ENCODE measurements at places on chromosomes 5 and 9.

- DNase-seq: no peak
These were observed 27.3 kb downstream of the CNTFR start for GRCh38 chr9:34562135-34562745.

DNA sequence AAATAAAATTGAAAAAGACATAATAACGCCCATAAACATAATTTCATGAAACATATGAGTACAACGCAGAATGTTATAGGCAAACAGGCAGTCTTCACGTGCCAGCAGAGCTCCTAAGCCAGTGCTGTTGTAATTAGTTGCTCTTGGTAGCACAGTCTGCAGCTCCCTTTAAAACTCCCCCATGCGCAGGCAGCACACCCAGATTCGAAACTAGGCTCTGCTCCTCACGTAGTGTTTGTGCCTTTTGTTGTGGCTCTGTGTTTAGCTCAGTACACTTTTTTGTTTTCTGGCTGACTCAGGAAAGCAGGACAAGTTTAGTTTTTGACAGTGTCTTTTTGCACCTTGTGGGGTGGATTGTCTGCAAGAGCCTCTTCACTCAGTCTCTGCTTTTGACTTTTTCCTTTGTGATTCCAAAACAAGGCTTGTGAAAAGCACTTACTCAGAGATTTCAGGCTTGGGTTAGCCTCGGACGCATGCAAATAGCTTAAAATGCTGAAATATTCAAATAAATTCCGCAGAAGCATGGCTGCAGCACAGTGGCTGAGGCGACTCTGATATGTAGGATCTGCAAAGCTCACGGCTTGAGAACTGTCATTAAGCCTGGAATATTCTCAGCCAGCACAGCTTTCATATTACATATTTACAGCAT is 113.6 kb downstream of the IRX1 start:
- DNase-seq: no peak

DNA sequence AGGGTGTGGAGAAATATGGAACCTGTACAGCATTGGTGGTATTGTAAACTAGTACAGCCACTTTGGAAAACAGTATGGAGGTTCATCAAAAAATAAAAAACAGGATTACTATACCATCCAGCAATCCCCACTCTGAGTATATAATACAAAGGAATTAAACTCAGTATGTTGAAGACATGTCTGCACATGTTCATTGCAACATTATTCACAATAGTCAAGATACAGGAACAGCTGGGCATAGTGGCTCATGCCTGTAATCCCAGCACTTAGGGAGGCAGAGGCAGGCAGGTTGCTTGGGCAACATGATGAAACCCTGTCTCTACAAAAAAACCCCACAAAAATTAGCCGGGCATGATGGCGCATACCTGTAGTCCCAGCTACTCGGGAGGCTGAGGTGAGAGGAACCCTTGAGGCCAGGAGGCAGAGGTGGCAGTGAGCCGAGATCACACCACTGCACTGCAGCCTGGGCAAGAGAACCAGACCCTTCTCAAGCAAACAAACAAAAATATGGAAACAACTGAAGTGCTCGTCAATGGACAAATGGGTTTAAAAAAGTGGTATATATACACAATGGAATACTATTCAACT is 63.6 kb downstream of the TMEM174 start:
- DNase-seq: no peak

GRCh38 chr5:122394284-122394930 is 82.4 kb downstream of the SNCAIP start:
- no peak for DNase-seq

GRCh38 chr5:39283231-39283818 is 64.0 kb upstream of the FYB1 start:
- peak; percentile 55 for DNase-seq

DNA sequence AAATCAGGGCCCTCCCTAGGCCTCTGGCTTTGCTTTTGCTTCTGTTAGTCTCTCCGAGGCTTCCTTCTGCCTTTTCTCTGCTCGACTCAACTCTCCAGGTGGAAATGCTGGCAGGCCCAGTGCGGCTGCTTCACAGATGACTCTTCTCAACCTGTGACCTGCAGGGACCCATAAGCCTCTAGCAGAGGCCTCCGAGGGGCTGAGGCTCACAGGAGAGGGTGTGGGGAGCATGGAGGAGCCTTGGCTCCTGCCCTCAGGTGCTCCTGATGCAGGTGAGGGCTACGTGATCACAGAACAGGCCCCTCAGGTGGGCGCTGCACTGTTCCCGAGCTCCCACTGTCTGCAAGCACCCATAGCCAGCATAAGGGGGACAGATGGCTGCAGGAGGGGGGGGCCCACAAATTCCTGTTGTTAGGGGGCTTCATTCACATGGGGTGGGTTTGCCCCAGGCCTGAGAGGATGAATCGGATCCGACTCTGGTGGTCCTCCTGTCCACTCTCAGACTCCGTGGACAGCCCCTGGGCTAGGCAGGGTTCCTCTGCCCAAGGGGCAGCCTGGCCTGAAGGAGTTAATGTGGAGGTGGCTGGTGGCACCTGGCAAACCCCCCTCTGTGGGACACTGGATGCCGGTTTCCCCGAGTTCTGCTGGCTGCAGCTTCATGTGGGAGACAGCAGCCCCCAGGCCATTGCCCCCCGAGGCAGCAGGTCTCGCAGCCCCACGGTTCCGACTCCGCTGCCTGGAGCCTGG is 10.9 kb upstream of the FCN2 start:
- no peak for DNase-seq

GRCh38 chr9:124869986-124870560 is 8.1 kb downstream of the ARPC5L start:
- no peak for DNase-seq

DNA sequence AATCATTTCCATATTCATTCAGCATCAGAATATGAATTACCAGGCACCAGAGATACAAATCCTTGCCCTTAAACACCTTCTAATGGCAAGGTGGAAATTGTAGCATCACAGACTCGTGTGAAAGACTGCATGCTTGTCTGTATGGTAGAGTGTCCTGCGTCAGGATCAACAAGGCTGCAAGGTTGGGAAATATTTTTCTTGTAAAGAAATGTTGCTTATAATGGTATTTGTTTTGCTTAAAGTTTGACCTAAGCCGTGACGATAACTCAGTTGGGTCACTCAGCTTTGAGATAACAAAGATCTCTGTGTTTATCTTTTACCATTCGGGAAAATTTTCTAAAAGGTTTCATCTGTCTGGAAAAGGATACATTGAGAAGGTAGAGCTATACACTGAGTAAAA is 87.6 kb downstream of the BASP1 start:
- DNase-seq: no peak

DNA sequence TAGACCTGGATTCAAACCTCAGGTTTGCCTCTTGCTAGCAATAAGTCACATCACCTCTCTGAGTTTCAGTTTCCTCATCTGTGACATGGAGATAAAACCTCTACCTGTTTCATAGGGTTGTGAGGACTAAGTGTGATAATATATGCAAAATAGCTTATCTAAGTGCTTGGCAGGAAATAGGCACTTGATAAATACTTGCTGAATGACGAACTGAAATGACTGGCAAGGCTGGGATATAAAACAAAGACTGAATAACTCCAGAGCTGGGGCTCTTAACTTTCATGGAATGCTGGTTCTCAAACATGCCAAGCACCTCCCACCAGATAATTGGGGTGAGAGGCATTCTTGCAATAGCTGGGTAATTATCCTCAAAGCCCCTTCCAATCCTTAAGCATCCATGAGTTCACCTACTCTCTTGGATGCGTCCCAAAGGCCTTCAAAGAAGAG is 87.6 kb downstream of the ADRB2 start:
- no peak for DNase-seq

GRCh38 chr5:107670932-107671741 is at the start of gene EFNA5:
Gene EFNA5, minus strand, starts transcription at chr5:107670937.
- DNase-seq: no peak

GRCh38 chr5:133514456-133514855 is 97.9 kb downstream of the FSTL4 start:
- no peak for DNase-seq

- no peak for DNase-seq
These were observed 31.2 kb upstream of the NDUFB6 start for GRCh38 chr9:32603914-32604852.

DNA sequence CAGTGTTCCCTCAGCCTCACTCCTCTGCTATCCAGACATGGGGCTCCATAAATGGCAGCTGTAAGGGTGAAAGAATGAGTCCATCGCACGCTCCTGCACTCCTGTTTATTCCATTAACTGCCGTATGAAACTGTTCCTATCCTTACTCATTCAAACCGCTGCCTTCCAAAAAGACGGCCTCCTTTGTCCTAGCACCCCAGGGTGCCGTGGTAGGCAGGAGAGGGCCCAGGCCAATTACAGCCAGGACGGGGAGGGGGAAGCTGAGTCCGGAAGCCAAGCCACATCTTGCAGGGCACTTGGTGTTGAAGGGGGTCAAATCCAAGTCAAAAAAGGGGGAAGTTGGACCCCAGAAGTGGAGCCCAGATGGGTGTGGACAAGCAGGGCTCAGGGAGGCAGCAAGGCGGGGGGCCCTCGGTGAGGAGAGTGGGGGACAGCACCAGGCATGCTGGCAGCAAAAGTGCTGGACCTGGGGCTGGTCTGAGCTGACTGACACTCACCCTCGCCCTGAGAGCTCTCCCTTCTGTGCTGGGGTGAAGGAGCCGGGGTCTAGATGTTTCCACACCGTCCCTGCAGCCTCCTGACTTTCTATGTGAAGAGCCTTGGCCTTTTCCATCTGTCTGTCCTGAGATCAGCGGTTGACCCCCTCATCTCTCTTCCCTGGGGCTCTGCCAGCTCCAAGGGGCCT is 63.3 kb downstream of the COL23A1 start:
- DNase-seq: no peak

GRCh38 chr5:5116956-5117355 is 23.2 kb upstream of the ADAMTS16 start:
- no peak for DNase-seq

DNA sequence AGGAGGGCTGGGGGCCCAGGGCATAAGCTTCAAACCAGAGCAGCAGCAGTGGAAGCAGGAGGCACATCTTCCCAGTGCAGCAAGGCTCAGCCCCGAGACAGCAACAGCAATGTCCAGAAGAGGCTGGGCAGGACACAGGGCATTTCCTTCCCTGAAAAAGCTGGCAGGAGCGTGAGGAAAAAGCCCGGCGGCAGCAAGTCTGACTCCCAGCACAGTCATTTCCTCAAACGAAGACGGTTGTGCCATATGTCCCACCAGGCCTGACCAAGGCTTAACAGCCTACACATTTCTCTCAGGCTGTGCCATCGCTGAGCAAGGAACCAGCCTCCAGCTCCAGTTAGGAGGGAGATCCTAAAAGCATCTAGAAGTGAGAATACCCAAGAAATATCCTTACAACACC is 74.5 kb downstream of the APTX start:
- DNase-seq: no peak

- no peak for DNase-seq
These were observed 168.2 kb upstream of the RAI14 start for GRCh38 chr5:34487956-34488355.

DNA sequence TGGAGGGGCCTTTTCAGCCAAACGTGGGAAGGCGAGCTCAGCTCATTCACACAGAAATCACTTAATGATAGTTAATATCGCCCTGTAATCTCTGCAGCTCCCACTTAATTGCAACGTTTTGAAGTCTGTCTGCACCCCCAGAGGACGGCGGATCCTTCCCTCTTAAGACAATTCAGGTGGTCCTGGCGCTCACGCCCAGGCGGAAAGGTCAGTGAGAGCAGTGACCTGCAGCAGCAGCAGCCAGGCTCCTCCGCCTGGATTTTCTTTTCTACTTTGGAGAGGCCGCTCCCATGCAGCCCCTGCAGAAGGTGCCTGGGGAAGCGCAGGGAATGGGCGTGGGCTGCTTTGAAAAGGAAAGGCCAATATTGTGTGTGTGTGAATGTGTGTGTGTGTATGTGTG is 400.9 kb upstream of the IRX1 start:
- DNase-seq: no peak

DNA sequence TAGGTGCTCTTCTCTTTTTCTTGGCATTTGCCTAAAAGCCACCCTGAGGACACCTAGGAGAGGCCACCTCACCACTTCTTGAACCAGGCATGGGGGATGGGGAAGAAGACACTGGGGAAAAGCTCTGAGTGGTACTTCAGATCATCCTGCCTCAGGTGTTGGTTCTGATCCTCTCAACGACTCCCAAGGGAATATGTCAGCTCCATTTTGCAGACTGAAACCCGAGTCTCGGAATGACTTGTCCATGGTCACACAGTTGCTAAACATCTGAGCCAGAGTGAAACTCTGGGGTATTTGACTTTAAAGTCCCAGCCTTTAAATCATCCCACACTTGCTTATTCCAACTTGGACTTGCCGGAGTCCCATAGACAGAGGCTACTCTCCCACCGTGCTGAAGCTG is 120.6 kb upstream of the GABRP start:
- no peak for DNase-seq

DNA sequence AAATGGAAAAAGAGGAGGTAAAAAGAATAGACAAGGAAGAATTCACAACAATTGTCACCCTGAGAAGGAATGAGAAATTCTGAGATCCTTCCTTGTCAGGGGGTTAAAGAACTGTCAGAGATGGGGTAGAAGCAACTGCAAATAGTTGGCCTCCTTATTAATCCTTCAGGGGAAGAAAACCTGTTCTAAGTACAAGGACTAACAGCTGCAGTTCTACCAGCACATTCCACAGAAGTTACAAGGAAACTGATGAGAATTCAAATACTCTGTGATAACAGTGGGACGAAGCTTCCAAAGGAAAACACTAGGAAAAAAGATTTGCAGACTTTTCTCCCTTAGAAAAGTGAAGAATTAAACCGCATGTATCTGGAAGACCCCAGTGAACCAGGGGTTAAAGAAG is 93.7 kb downstream of the OR2K2 start:
- no peak for DNase-seq

- no peak for DNase-seq
These were observed 38.9 kb downstream of the PRRC2B start for GRCh38 chr9:131432597-131433301.

GRCh38 chr5:55994495-55994997 is at the start of gene IL6ST:
Gene IL6ST, minus strand, starts transcription at chr5:55994963. Its CDS starts 18,685 bp downstream, at chr5:55976278.
- DNase-seq: no peak

DNA sequence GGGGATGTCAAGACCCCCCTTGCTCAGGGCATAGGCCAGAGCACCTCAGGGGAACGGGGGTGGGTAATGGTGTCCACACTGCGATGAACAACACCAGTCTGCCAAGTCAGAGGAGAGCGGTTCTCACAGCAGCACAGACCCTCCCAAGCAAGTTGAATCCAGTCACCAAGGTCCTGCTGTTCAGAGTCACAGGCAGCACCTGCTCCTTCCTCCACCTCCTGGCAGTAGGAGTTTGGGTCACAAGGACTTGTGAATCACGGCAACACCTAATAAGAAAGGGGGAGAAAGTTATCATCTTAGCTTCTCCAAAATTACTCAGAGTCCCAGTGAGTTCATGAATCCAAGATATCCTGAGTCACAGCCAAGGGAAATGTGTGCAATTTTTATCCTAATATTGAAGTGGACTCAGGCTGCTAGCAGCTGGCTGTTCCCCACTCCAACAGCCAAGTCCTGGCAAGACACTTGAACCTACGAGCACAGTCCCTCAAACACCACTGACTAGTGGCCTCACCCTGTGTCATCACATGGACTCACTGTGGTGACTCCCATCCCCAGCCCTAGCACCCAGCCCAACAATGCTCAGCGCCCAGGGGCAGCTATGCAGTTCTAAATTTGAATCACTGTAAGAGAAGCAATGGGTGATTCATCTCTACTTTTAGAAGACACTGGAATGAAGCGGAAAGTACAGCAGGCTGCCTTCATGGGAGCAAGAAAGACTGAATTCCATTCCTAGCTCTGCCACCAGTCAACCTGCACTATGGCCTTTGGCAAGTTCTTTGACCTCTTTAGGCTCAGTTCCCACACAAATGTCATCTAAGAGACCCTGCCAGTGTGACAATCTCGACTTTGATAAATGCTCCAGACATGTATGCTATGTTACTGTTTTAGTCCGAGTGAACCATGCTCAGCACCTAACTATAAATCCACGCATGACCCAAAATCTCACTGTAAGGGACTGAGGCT is 113.7 kb downstream of the KLHL3 start:
- no peak for DNase-seq

- no peak for DNase-seq
These were observed 421.1 kb downstream of the KIF4B start for GRCh38 chr5:155434681-155435080.

Data from glomerular endothelial cell (primary cell).